ENCODE measurements at places on chromosomes 3 and 15.

- DNase-seq: no peak
Observed at GRCh38 chr3:189771842-189772450, 140.8 kb downstream of the TP63 start.

GRCh38 chr3:129723558-129724324, 117.3 kb upstream of the PLXND1 start:
- no peak for DNase-seq

GRCh38 chr3:43043071-43043766, 62.7 kb downstream of the POMGNT2 start:
- no peak for DNase-seq

- no peak for DNase-seq
Observed at GRCh38 chr15:77967798-77968197, 109.7 kb downstream of the TBC1D2B start.

GRCh38 chr15:39488516-39488915, 92.4 kb upstream of the THBS1 start:
- no peak for DNase-seq

- no peak for DNase-seq
Observed at GRCh38 chr3:72862314-72863090, 14.3 kb upstream of the SHQ1 start.

GRCh38 chr3:83928391-83928790, 1030.4 kb upstream of the CADM2 start:
- no peak for DNase-seq

GRCh38 chr3:16305111-16305541, 40.1 kb downstream of the OXNAD1 start:
- DNase-seq: no peak

- no peak for DNase-seq
Observed at GRCh38 chr3:72748659-72749058, 99.6 kb downstream of the SHQ1 start.

- DNase-seq: no peak
Observed at GRCh38 chr3:97827741-97828471, 6.1 kb downstream of the CRYBG3 start.

GRCh38 chr3:54841471-54841870, 86.4 kb downstream of the LRTM1 start:
- no peak for DNase-seq

DNA sequence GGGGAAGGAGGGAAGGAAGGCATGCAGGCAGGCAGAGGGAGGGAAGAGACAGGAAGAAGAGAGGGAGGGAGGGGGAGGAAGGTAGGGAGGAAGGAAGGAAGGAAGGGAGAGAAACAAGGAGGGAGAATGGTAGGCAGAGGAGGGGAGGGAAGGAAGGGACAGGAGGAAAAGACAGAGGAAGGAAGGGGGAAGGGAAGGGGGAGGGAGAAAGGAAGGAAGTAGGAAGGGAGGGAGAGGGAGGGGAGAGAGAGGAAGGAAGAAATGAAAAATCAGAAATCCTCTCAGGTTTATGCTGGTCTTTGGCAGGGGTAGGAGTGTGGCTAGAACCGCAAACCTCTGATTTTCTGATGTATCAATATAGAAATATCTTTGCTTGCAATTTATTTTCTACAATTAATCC, 4.2 kb downstream of the PRTG start:
- no peak for DNase-seq

Measured in SJSA1 (cell line).